ENCODE measurements at places on chromosomes 3 and 15.

DNA sequence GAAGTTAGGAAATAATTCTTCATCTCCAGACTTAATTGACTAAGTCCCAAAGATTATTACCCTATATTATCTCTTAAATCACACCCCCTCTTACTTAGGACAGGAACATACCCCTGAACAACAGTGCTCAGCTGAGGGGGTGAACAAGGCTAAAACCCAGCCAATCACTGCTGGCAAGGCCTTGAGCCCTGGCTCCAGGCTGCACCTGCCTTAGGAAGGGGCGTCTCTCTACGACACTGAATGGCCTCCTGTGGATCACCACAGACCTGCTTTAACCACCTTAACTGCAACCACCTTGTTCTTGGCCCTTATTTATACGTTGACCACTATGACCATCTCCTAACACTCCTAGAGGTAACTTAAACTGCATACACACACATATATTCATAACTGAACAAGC, 267.4 kb upstream of the THBS1 start:
- peak; percentile 38 for DNase-seq

DNA sequence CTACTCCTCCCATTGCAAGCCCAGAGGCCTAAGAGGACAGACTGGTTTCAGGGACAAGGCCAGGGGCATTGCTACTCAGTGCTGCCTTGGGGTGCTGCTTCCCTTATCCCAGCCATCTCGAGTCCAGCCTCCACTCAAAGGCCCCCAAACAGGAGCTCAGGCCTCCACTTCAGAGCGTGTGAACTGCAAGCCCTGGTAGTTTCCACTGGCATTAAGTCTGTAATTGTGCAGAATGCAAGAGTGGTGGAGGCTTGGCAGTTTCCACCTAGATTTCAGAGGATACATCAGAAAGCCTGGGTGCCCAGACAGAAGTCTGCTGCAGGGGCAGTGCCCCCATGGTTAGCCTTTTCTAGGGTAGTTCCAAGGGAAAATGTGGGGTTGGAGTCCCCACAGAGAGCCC, 192.8 kb upstream of the ST8SIA2 start:
- DNase-seq = no peak

DNA sequence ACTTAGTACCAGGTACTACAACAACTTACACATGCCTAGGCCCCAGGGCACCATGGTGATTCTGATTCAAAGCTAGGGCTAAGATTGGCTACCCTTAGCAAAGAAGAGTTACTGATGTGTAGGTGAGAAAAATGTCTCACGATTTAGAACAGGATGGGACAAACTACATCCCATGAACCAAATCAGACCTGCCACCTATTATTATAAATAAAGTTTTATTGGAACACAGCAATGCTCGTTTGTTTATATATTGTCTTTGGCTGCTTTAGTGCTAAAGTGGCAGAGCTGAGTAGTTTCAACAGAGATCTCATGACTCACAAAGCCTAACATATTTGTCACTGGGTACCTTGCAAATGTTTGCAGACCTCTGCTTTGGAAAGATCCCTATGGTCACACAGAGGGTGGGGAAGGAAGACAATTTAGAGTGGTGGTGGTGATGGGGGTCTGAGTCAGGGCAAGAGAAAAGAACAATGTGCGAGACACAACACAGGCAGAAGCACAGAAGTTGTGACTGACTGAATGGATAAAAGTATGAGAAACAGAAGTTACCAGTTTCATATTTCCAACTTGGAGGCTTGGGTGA, 770.6 kb upstream of the CFAP20DC start:
- no peak for DNase-seq

DNA sequence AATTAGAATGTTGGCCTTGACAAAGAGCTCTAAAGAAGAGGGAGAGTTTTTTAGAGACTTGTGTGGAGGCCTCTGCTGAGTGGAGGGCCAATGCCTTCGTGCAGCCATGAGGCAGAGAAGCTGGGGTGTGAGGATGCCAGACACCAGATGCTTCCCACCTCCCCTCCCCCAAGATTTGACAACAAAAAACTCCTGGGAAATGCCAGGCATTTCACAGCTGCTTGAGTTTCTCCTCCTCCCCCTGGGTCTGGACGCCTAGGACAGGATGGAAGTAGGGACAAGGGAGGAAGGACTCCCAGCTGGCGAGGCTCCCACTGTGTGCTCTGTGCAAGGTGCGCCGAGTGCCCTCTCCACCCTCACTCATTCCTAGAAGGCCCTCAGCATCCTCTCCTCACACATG, 20.1 kb downstream of the TGM4 start:
- DNase-seq = no peak
